Activated naive CD8-positive, alpha-beta T cell treated with anti-CD3 and anti-CD28 coated beads for 36 hours (primary cell): ENCODE measurements at places on chromosomes 2 and 18. TPM values are rescaled to one million over a fixed set of nuclear protein-coding genes. Genes with fewer than 3 reads are reported as not detected.

LINC00305 gene
- not detected for total RNA-seq

INHBB gene
- total RNA-seq = not detected

TMBIM1 gene
- total RNA-seq = 52.2 TPM

- H3K36me3 ChIP-seq = no peaks in the 10 kb centered on the region
- DNase-seq = no peak
- peak within 1 kb of the TSS; percentile 68 for H3K4me3 ChIP-seq
- no peak within 1 kb of the TSS for H3K27ac ChIP-seq
- H3K4me1 ChIP-seq = peaks cover 5% of the 10 kb centered on the region
Measured at GRCh38 chr2:127675331-127676261, at the start of gene LIMS2. LIMS2 (minus strand) TSS chr2:127675530; CDS start chr2:127675024, 506 bp downstream.

GRCh38 chr2:217325251-217325650, 465.4 kb upstream of the TNP1 start:
- no peak for DNase-seq
- H3K27me3 ChIP-seq = no peaks in the 10 kb centered on the region
- H3K4me1 ChIP-seq = no peaks in the 10 kb centered on the region

HOXD4 gene
- total RNA-seq = not detected

CDH2 gene
- 0.37 TPM for total RNA-seq

GRCh38 chr2:231260442-231261208, 62.2 kb downstream of the ARMC9 start:
- H3K4me1 ChIP-seq = peaks cover 4% of the 10 kb centered on the region
- H3K27ac ChIP-seq = no peak overlapping the region
- DNase-seq = no peak
- H3K27me3 ChIP-seq = peaks cover 3% of the 10 kb centered on the region

DNA sequence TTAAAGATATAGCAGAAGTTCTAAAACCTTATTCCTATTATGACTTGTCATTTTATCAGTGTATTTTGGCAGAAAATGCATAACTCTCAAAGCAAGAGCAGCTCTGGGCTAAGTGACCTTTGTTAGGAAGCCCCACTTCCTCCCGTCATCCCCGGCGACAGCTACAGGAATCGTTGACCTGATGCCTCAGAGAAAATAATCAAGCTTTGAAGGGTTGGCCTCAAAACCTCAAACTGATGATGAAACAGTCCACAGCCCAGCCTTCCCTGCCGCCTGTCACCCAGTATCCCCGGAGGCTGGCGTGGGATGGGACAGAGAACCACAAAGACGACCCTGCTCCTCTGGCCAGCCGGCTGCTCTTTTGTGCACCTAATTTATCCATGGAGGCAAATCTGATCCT, 65.3 kb downstream of the KCNF1 start:
- H3K4me3 ChIP-seq = no peak overlapping the region
- no peaks in the 10 kb centered on the region for H3K36me3 ChIP-seq
- peaks cover 6% of the 10 kb centered on the region for H3K4me1 ChIP-seq
- no peak overlapping the region for H3K27ac ChIP-seq
- peaks cover 32% of the 10 kb centered on the region for H3K27me3 ChIP-seq

DNA sequence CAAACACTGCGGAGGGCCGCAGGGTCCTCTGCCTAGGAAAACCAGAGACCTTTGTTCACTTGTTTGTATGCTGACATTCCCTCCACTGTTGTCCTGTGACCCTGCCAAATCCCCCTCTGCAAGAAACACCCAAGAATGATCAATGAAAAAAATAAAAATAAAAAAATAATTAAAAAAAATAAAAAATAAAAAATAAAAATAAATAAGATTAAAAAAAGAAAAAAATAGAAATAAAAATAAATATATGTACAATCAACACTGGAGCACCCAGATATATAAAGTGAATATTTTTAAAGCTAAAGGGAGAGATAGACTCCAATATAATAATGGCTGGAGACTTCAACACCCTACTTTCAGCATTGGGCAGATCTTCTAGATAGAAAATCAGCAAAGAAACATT, 23.8 kb upstream of the EML6 start:
- H3K36me3 ChIP-seq = no peaks in the 10 kb centered on the region
- no peak overlapping the region for H3K27ac ChIP-seq
- peaks cover 5% of the 10 kb centered on the region for H3K4me1 ChIP-seq
- peaks cover 7% of the 10 kb centered on the region for H3K27me3 ChIP-seq

DNA sequence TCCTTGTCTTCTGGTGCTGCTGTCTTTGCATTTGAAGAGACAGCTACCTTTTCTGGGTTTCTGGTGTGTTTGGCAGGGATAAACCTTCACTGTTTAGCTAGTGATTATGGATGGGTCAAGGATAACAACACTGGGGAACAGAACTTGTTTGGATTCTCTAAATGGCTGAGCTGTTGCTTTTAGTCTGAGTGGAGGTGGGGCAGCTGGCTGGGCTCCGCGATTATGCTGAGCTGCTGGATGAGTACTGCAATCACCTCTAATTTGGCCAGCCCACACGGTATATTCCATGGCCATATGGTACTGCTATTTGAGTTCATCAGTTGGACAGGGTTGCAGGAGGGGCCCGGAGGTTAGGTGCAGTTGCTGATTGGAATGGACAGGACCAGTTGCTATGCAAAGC, 361.6 kb upstream of the TFPI start:
- no peak for DNase-seq
- H3K27ac ChIP-seq = no peak overlapping the region
- H3K36me3 ChIP-seq = no peaks in the 10 kb centered on the region
- H3K4me1 ChIP-seq = no peaks in the 10 kb centered on the region
- H3K27me3 ChIP-seq = no peaks in the 10 kb centered on the region
- H3K4me3 ChIP-seq = no peak overlapping the region

DNA sequence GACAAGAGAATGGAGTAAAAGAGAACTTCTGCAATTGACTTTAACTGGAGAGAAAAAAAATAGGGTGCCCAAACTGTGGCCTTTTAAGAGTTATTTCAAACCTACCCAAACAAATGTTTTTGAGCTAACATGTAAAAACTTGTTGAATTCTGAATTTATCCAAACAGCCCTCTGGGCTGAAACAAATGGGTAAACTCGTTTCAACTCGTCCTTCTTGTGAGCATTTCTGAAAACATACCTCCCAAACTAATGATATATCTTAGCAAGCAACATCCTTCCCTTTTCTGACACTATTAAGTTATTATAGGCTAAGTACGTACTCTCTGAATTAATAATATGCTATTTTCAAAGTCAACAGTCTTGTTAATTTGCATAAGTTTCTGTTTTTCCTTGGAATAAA, 793.0 kb upstream of the ACVR2A start:
- no peaks in the 10 kb centered on the region for H3K36me3 ChIP-seq
- DNase-seq = no peak
- H3K4me1 ChIP-seq = no peaks in the 10 kb centered on the region
- H3K4me3 ChIP-seq = no peak overlapping the region

DNA sequence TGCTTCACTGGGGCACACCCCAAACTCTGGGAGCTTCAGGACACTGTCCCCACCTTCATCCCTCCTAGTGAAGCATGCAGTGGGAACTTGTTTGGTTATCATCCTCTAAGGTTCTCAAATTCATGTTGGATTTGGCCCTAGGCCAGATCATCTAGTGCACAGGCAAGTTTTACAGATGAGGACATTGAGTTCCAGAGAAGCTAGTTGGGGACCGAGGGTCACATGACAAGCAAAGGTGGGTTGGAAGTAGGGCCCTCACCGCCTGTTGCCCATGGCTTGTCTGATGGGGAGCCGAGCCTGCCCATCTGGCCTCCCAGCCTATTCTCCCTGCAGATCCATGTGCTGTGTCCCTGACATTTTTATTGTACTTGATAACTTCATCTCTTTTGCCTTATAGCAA, 2.8 kb downstream of the PRKCE start:
- no peak overlapping the region for H3K27ac ChIP-seq
- peaks cover 3% of the 10 kb centered on the region for H3K27me3 ChIP-seq
- no peak overlapping the region for H3K4me3 ChIP-seq
- peaks cover 27% of the 10 kb centered on the region for H3K4me1 ChIP-seq
- DNase-seq = no peak
